ENCODE measurements at places on chromosomes 5 and 9. TPM values are rescaled to one million over a fixed set of nuclear protein-coding genes. Genes with fewer than 3 reads are reported as not detected.

TMEM252 gene
- total RNA-seq: not detected

GPRIN1 gene
- total RNA-seq: 72.3 TPM

GARNL3 gene
- total RNA-seq: 14.7 TPM

GPR150 gene
- not detected for total RNA-seq

GAPT gene
- total RNA-seq: not detected

DNA sequence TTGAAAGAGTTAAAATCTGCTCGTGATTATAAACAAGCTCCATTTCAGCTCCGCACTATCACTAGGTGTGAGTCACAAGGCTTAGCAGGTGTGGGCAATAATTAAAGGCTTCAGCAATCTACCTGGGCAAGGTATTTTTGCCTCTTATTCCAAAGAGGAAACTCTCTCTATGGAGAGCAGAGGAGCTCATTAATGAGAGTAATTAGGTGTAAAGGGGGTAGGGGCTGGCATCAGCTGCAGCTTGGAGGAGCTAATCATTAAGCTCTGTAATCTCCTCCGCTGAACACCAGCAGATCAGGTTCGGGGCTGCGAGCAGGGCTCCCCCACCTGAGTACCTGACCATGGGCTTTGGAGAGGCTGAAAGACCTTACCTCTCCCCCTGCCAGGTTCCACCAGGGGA lies 129.2 kb downstream of the CRB2 start:
- H3K27ac ChIP-seq: no peak overlapping the region
- peaks cover 16% of the 10 kb centered on the region for H3K4me1 ChIP-seq
- DNase-seq: no peak
- H3K4me3 ChIP-seq: no peak overlapping the region
- H3K27me3 ChIP-seq: peaks cover 1% of the 10 kb centered on the region

DNA sequence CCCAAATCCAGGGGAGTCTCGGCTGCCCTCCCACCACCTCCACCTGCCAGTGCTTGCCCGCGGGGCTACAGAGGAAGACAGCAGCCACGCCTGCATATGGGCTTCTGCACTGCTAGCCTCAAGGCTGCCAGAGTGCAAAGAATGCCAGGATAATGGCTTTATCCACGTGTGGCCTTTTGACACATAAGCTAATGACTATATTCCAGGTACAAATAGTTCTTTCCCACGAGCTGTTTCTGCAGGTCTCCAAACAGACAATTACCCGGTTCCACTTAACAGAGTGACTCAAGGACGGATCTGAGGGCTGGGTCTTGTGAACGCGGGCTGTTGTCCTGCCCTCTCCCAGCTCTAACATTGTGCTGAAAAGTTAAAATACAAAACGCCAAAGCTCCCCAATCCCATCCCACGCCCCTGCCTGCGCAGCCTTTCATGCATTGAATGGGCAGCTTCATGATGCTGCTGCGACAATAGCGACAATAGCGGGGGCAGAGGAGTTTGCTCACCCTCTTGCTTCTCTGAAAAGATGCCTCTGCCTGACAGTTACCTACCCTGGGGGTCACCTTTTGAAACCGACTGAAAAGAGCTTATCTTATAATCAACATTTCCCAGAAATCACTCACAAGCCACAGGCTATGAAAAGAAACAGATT lies 39.1 kb upstream of the MSH3 start:
- H3K27me3 ChIP-seq: no peaks in the 10 kb centered on the region
- no peak for DNase-seq
- no peak overlapping the region for H3K4me3 ChIP-seq
- H3K4me1 ChIP-seq: no peaks in the 10 kb centered on the region

Data from glutamatergic neuron (in vitro differentiated cells).